ENCODE measurements at places on chromosomes 12 and 14. TPM values are rescaled to one million over a fixed set of nuclear protein-coding genes. Genes with fewer than 3 reads are reported as not detected.

The GRIP1 gene
- total RNA-seq: 4.2 TPM

The CLEC1B gene
- total RNA-seq: not detected

The SLC39A5 gene
- 0.08 TPM for total RNA-seq

The B4GALNT3 gene
- total RNA-seq: 5.1 TPM

The PMCH gene
- total RNA-seq: not detected

The IL26 gene
- total RNA-seq: not detected

The SRRM4 gene
- total RNA-seq: 0.42 TPM

The ABCB9 gene
- 10.6 TPM for total RNA-seq

The PABPN1 gene
- 70.7 TPM for total RNA-seq

The FGF23 gene
- total RNA-seq: not detected

GRCh38 chr12:106118-106591 lies 39.6 kb downstream of the IQSEC3 start:
- DNase-seq: no peak

- DNase-seq: no peak
Observed at GRCh38 chr14:22800346-22800745, 14.9 kb downstream of the SLC7A7 start.

- DNase-seq: no peak
Observed at GRCh38 chr12:101628676-101629075, 33.9 kb downstream of the MYBPC1 start.

DNA sequence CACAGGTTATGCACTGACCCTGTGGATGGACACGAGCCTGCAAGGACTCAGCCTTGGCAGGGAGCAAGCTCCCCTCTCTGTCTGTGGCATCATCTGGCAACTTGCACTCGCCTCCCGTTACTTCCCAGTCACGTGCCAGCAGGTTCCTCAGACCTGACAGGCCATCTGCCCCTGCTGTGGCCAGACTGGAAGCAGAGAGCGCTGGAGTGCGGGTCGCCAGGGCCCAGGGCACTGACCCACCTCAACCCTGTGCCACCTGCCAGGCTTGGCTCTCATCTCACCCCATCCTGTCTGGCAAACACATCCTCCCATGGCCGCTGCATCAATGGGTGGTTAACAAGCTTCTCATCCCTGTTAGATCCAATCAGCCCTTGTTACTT lies 28.4 kb downstream of the SLC6A12 start:
- no peak for DNase-seq

GRCh38 chr12:84077679-84078078 lies 834.9 kb downstream of the SLC6A15 start:
- no peak for DNase-seq

- DNase-seq: no peak
Observed at GRCh38 chr14:58200480-58200841, 512 bp downstream of the ACTR10 start.

DNA sequence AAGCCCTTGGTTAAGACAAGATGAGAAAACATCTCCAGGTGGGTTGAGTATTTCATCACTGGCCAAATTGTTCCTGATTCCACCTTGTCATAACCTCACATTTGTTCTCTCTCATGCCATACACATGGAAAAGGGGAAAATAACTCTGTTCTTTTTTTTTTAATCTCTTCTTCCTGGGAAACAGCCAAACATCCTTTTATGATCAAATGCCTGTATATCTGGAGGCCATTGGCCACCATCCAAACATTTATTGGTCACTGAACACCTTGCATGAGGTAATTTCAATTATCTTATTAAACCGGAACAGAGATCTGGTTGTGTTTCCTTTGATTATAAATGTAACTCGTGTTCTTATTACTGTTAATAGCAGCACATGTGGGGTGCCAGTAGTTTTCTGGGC lies 469.6 kb downstream of the NPAS3 start:
- DNase-seq: no peak

- no peak for DNase-seq
Observed at GRCh38 chr14:95564060-95564459, 29.2 kb downstream of the GLRX5 start.

Data from kidney epithelial cell (primary cell).